ENCODE measurements at places on chromosomes 3 and 15. TPM values are rescaled to one million over a fixed set of nuclear protein-coding genes. Genes with fewer than 3 reads are reported as not detected.
A peak's percentile ranks its signal among the peaks of the same experiment; 100 is the strongest.

GRCh38 chr15:85771781-85772445 lies 22.8 kb downstream of the KLHL25 start:
- peak; percentile 26 for DNase-seq

DNA sequence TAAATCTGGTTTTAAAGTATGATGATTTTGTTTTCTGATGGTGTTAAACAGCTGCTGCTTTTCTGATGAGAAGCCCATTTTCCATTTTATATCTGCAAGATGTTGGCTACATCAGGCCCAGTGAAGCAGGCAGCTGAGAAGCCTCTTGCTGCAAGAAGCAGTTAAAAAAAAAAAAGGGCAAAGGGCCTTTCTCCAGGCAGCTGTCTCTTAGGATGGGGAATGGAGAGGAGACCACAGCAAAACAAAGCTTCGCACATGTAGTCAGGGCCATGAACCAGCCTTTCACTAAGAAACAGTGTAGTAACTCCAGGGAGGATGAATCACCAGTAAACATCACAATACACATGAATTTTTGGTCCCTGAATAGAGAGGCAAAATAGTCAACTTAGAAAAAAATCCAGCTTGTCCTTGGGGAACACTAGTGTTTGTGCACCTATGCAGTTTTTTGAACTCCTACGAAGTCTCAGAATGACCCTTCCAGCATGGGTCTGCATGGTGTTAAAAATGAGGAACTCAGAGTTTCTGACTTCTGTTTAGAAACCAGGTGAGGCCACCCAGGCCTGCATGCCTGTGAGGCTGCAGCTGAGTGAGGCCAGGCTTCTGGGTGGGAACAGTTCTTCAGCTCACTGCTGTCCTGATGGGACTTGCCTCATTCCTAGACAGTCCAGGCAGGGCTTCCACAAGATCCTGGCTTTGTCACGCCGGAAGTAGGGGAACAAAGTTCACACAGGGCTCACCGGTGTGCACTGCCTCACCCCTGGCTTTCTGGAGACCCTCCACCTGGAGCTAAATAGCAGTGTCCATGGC lies 518.7 kb downstream of the MCTP2 start:
- DNase-seq: no peak

DNA sequence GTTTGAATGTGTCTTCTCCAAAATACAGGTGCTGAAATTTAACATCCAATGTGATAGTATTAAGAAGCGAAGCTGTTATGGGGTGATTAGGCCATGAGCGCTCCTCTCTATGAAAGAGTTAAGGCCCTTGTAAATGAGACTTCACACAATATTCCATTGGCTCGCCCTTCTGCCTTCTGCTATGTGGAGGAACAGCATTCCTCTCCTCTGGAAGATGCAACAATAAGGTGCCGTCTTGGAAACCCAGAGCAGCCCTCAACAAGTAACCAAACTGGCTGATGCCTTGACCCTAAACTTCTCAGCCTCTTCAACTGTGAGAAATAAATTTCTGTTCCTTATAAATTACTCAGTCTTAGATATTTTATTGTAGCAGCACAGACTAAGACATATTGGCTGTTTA lies 874.6 kb downstream of the ROBO1 start:
- no peak for DNase-seq

GRCh38 chr15:74904190-74904805 lies 2.4 kb downstream of the FAM219B start:
- DNase-seq: no peak

Gene SPTSSB
- not detected for total RNA-seq

- DNase-seq: no peak
These were observed 328.2 kb upstream of the LRRFIP2 start for GRCh38 chr3:37502621-37503020.

Gene ALG1L2
- not detected for total RNA-seq

Gene SRP14
- 216 TPM for total RNA-seq

- DNase-seq: peak; percentile 96
These were observed 71.1 kb downstream of the CCNL1 start for GRCh38 chr3:157088601-157089454.

DNA sequence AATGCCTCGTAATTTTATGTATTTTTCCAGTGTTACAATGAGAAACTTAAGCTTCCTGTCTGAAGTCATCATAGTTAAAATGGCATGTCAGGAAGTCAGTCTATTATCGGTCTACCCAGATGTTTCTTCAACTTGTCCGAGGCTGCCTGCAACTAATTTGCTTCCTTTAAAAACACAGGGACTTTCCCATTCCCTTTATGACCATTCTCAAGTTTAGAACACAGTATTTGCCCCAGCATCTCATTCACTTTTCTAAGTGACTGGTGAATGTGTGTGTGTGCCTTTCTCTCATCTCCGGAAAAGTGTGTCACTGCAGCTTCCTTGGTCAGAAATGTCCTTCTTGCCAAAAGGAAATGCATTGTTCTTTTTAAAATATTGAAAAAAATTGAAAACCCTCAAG lies 466.6 kb downstream of the RAP2B start:
- no peak for DNase-seq

GRCh38 chr3:60854791-60855190 lies 396.5 kb downstream of the FHIT start:
- no peak for DNase-seq

GRCh38 chr3:43687499-43687811 lies 3.3 kb upstream of the ABHD5 start:
- DNase-seq: no peak

Gene ZNF502
- total RNA-seq: 5.2 TPM

Gene SLC51A
- 24.8 TPM for total RNA-seq

DNA sequence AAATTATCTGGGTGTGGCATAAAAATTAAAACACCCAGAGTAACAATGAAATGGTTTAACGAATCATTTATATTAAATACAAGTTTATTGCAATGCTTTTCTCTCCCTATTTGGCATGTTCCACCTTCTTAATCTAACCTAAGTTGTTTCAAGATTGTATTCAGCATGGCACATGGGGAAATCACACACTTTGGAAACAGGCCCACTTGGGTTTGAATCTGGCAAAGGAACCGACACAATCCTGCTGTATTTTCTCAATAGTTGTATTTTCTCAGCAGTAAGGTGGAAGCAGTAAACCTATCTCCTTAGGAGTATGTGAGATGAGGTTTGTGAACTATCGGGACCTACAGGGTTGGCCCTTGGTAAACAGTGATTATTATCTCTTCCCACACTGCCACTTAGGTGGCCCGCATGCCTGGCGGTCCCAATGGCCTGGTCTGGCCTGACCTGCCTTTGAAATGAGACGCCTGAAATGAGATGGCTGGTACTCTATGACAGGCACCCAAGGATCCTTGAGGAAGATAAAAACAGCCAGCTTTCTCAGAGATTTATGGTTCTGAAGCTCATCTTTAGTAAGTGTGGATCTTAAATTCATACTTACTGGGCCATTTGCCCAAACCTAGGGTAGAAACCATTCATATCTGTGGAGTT lies 45.3 kb upstream of the VILL start:
- DNase-seq: no peak

DNA sequence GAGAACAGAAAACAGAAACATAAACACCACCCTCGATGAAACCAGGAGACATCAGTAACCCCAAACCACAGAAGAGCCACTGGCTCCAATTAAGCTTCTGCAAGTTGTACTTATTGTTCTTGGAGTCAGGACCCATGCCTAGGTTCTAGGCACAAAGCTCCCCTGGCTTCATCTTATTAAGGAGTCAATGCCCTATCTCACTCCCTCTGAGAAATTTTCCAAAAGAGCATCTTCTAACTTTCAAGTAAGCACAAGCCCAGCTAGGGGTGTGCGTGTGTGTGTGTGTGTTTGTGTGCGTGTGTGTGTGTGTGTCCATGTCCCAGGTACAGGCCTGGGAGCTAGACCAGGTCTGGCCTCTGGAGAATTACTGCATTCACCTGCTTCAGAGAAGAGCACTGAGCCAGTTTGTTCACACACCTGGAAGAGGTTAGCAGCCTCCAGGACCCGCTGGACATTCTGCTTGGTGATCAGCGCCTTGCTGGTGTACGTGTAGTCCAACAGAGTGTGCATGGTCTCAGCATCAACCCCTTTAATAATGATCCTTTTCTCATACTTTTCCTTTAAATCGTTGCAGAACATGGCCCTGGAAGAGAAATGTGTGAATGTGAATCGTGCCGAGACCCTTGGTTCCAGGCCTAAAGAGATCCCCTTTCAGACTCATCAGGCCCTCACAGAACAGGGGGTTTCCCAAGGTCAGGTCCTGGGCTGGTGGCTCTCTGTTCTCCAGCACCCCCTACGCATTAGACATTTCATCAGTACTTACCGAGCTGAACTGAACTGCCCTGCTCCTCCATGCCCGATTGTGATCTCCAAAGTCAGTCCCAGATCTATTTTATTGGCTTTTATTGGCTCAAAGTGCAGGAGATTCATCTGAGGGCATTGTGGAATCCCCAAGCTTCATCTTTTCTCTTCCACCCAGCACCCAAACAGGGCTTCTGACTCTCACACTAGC lies 27.8 kb downstream of the KLHL6 start:
- DNase-seq: no peak

DNA sequence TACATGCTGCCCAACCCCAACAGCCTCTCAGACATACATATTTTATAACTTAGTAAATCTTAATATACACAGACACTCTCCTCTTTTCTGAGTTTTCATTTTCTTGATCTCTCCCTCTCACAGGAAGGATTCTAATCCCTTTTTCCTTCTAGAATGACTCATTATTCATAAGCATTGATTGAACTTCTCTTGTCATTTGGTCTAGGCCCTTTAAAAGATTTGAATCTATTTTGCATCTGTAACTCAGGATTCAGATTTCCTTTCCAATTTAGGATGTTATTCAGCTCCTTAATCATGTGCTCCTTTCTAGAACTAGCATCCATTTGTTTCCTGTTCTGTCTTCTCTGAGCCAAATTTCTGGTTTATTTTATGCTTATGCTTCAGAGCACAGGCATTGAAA lies 624.5 kb upstream of the SGO1 start:
- DNase-seq: no peak

Gene BNC1
- not detected for total RNA-seq

DNA sequence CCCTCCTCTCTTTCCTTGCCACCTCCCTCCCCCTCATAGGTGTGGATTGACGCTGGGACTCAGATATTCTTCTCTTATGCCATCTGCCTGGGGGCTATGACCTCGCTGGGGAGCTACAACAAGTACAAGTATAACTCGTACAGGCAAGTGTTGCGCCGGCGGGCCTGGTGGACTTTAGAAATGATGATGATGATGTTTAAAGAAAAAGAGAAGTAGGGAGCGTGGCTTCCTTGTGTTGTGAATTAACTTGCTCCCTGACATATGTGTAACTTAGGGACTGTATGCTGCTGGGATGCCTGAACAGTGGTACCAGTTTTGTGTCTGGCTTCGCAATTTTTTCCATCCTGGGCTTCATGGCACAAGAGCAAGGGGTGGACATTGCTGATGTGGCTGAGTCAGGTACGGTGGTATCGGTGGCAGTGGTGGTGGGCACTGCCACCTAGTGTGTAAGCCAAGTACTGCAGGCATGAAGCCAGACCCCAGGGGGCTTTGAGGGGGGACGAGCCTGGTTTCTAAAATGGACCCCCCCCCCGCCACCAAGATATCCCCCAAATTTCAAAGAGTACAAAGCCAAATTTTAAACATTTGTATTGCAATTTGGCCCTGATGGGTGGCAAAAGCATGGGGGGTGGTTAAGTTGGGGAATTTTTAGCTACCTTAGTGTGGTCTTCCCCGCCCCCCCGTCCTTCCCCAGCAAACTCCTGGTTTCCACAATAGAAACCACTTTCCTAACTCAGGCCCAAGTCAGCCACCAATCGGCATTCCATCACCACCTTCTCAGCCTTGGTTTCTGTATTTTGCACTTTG lies 65.6 kb downstream of the SLC6A6 start:
- peak; percentile 35 for DNase-seq

DNA sequence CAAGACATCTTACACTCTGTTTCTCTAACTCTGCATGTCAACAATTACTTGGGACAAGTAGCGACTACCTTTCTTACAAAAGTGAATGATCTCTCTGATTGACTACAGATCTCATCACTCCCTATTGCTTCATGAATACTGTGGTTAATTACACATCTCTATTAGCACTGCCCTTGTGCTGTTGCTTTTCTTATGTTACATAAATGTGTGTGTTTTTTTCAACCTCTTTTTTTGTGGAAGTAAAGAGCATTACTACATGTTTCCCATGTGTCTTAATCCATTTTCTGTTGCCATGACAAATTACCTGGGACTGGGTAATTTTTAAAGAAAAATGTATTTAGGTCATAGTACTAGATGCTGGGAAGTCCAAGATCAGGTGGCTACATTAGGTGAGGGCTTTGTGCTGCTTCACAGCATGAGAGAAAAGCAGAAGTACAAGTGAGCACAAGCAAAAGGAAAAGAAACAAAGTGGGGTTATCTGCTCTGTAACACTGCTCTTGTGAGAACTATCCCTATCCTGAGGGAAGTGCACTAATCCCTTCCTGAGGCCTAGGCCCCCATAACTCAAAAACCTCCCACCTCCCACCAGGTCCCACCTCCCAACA lies 298.2 kb upstream of the SATB1 start:
- no peak for DNase-seq

Gene PLA2G4B
- total RNA-seq: 1.6 TPM

- DNase-seq: no peak
These were observed 216.3 kb downstream of the SATB1 start for GRCh38 chr3:18208856-18209255.

GRCh38 chr3:107837895-107838612 lies 252.8 kb downstream of the CD47 start:
- no peak for DNase-seq

- no peak for DNase-seq
These were observed 10.9 kb upstream of the CHAC1 start for GRCh38 chr15:40942337-40942854.

- DNase-seq: no peak
These were observed 31.5 kb upstream of the FBLN2 start for GRCh38 chr3:13517253-13517977.

Gene FGF12
- 0.32 TPM for total RNA-seq

DNA sequence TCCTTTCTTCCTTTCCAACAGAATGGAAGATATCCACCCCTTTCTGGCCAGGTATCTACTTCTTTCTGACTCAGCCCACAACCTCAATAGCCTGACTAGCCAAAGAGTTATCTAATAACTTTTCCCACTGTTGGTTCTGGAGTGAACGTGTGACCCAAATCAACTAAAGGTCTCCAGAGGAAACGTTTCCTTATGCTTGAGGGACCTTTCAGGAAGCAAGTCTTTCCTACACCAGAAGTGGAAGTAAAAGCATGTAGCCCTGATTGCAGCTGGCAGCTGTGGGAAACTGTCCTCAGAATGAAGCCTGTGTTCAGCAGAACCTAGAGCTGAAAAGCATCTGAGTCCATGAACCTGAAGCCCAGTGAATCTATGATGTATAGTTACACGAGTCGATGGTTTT lies 34.7 kb upstream of the PHLDB2 start:
- no peak for DNase-seq

Gene SKOR1
- total RNA-seq: 0.79 TPM

Gene CLDN1
- total RNA-seq: not detected

Gene SPG11
- total RNA-seq: 149 TPM

GRCh38 chr3:12662593-12663400 lies 1.1 kb downstream of the RAF1 start:
- DNase-seq: peak; percentile 51

- DNase-seq: no peak
These were observed 68.7 kb upstream of the ATP10A start for GRCh38 chr15:25931851-25932250.

- DNase-seq: no peak
These were observed 757.6 kb downstream of the TBL1XR1 start for GRCh38 chr3:176439729-176440128.

- no peak for DNase-seq
These were observed 21.2 kb downstream of the STARD5 start for GRCh38 chr15:81302701-81303109.

- no peak for DNase-seq
These were observed 299 bp downstream of the PAQR9 start for GRCh38 chr3:142963234-142963515.

Measured in transverse colon (tissue), 4 donors.